ENCODE measurements at places on chromosomes 7 and 10.

- no peak for DNase-seq
These were observed 669.7 kb downstream of the GRID1 start for GRCh38 chr10:85696893-85697292.

DNA sequence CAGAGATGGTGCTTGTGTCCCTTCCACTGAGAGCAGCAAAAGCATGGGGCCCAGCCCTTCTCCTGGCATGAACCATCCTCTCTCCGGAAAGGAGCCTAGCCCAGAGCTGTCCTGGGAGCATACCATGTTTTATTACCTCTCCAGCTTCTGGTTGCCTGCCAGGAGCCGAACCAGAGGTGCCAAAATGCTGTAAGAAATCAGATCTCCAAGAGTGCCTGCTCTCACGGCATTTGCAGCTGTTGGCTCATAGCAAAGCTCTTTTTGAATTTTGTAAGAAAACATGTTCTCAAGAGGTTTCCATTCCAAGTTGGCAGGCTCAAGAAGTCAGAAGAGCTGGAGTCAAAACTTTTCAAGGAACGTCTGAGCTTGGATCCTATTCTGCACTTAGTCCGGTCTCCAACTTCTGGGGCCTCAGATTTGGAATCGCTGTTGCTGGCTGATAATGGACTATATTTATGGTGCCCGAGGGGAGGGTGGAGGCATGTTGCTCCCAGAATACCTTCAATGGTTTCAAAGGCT lies 211.7 kb upstream of the MKI67 start:
- DNase-seq, result no peak

DNA sequence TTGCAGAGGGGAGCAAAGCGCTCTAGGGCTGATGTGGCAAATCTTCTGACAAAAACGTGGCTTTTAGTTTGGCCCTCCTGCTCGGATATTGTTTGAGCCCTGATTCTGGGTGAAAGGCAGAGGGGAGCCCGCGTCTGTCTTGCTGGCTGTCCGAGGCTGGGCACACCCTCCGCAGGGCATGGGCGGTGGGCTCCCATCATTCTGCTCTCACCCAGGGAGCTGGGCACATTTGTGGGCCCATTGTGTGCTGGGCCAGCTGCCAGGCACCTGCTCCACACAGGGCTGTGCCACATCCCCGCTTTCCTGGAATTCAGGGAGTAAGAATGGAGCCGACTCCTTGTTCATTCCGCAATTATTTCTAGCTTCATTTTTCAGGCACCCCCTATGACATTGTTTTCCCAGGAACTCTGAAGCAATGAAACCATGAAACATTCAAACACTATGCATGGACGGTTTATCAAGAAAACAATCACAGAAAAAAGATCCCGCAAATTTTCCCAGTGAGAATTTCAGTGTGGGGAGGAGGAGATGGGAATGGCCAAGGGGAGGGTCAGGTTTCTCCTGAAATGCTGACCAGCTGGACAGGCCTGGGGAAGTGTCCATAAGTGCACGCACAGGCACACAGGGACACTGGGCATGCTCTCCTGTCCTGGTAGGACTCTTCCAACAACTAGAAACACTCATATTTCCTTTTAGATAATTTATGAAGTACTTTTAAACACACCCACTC lies 341.1 kb downstream of the CXCL12 start:
- no peak for DNase-seq

DNA sequence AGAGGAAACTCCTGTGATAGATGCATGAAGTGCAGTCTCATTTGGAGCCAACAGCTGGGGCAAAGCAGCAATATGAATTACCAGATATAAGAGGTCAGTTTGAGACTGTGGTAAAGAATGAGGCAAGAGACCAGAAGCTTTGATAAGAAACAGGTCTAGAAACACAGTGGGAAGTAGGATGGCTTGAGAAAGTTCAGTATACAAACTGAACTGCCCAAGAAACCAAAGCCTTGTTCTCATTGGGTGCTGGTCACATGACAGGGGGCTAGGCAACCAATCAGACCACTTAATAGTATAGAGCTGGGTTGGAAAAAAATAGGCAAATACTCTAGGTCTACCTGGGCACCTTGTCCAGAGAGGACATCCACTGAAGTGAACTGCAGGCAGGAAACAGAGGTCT lies 46.2 kb upstream of the PLCE1 start:
- no peak for DNase-seq

GRCh38 chr10:30893208-30893607 lies 138.5 kb downstream of the ZNF438 start:
- DNase-seq, result no peak

- no peak for DNase-seq
These were observed 364.3 kb downstream of the PLXNA4 start for GRCh38 chr7:132211971-132212370.

- no peak for DNase-seq
These were observed 18.6 kb upstream of the DNAJB6 start for GRCh38 chr7:157318015-157318706.
